ENCODE measurements at places on chromosomes 7 and 10. TPM values are rescaled to one million over a fixed set of nuclear protein-coding genes. Genes with fewer than 3 reads are reported as not detected.

- DNase-seq: no peak
These were observed 114.2 kb downstream of the RNF133 start for GRCh38 chr7:122584676-122585251.

GRCh38 chr10:75021379-75022249 lies 89.8 kb upstream of the SAMD8 start:
- no peak for DNase-seq

DNA sequence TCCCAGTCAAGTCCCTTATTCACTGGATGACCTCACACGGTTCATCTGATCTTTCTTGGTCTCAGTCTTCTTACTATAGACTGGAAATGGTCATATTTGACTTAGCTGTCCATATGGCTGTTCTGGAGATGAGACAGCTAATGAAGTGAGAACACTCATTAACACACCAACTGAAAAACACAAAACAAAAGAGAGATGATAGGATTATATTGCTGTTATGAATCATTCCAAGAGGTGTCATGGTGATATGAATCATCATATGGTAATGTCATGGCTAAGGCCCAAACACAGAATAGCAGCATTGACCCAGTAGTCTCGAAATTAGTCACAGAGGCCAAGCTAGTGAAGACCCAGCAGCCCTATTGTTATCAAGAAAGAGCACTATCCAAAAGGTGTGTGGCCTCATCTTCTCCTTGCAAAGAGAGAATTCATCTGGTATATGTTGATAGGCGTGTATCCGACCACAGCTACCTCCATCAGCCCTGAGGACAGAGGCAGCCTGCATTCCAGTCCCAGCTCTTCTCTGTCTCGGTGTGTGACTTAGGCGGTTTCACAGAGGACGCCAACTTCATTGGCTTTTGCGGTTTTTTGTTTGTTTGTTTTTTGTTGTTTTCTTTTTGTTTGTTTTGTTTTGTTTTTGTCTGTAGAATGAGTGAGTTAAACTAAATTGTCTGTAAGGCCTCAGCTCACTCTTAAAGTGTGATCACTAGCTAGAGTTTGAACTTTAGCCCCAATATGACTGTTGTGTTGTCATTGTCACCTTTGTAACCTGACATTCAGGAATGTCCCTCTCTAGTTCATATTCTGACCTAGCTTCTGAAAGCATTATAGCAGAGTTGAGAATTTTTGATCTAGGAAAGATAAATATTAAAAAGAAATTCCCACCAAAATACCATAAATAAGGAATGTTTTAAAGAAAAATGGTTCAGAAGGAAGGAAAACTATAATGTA lies 97.4 kb upstream of the PDCD4 start:
- DNase-seq: no peak

DNA sequence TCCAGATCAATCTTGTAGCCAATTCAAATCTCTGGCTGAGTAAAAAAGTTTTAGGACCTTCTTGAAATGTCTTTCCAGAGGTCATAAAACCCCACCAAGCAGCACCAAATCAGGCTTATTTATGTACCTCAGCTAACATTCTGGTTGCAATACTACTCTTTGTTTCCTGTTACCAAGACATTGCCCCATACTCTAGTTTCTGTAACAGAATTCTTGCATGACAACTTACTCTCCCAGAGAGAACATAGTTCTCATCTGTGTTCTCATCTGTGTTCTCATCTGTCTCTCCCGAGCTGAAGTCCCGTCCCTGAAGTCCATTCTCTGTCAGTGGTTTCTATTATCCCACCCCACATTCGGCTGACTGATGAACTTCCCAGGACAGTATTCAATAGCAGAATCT lies 1285.1 kb downstream of the XPNPEP1 start:
- DNase-seq: no peak

- DNase-seq: no peak
These were observed 102.8 kb upstream of the MBL2 start for GRCh38 chr10:52875336-52875735.

DNA sequence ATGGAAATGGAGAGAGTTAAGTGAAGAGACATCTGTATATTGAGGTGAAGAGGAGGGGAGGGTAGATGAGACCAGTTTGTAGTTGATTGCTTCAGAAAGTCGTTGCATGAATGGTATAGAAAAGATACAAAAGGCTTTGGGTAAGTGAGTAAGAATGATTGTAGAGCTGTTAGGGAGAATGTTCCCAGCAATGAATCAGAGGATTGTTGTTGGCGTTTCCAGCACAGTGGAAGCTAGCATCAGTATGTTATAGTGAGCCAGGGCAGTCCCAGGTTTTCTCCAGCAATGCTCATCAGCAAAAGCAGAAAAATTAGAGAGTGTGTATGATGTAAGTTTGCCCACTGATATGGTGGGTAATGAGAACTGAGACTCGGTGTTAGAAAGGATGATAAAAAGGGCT lies 15.4 kb upstream of the CDK6 start:
- DNase-seq: no peak

GRCh38 chr10:27072436-27073114 lies 27.7 kb downstream of the ANKRD26 start:
- DNase-seq: no peak

DNA sequence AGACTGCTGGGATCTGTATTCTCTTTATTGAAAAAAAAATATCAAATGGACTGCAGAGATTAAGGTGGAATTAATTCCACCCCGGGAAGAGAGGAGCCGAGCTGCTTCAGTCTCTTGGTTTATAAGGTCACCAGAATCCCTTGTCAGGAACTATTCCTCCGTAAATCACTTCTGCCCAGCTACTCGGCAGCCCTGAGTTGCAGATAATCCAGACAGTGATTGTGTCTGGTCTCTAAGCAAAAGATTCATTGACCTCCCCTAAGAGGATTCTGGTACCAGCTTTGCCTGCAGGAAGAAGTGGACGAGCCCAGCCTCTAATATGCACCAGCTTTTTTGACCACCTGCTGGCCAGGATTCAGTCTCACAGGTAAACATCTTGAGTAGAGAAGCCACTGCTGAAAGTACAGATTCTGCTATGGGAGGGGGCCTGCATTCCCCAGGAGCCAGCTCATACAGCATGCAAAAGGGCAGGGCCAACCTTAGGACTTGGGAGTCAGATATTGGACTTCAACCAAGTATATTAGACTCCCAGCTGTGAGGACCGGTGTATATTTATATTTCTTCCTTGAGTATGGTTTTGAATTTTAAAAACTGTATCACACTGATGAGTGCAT lies 27.1 kb upstream of the PLXNA4 start:
- no peak for DNase-seq

- DNase-seq: no peak
These were observed 178.8 kb downstream of the ARL4A start for GRCh38 chr7:12866207-12866606.

The ARHGEF5 gene
- total RNA-seq: 5.4 TPM

The RNLS gene
- 13.6 TPM for total RNA-seq

The HOGA1 gene
- 7.7 TPM for total RNA-seq

The HECTD2 gene
- total RNA-seq: 6.5 TPM

All from left cardiac atrium (tissue), 4 donors.